ENCODE measurements at places on chromosomes 2 and 18. TPM values are rescaled to one million over a fixed set of nuclear protein-coding genes. Genes with fewer than 3 reads are reported as not detected.

The MYL1 gene
- not detected for total RNA-seq

The MC2R gene
- total RNA-seq = not detected

The CCDC68 gene
- 22.3 TPM for total RNA-seq

The PAX8 gene
- 1.1 TPM for total RNA-seq

The STAT4 gene
- total RNA-seq = 2.1 TPM

The GCG gene
- total RNA-seq = 81.3 TPM

The IHH gene
- 82.2 TPM for total RNA-seq

The ALLC gene
- total RNA-seq = not detected

The POTEI gene
- total RNA-seq = 0.11 TPM

The RTP5 gene
- not detected for total RNA-seq

DNA sequence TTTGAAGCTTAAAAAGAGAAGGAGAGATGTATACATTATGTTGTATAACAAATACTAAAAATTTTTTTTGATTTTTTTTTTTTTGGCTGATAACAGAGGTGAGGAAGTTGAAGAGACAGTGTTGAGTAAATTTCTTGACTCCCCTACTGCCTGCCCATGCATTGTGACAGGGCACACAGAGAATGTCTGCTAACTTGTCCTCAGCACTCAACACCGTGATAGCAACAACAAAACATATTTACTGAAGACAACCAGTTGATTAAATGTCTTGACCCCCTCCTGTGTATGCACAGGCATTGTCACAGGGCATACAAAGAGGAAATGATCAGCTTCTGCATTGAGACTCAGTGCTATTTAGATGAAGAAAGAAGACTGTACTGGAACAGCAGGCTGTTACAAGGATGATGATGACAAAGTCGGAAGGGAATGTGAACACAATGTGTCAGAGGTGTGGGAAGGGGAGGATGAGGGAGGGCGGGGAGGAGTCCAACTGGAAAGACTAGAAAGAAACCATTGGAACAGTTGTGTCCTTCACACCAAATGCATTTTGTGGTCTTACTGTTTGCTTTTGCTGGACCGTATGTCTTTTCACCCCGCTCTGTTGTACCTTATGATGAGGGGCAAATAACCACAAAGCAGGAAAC lies 89.5 kb downstream of the CERS6 start:
- H3K4me1 ChIP-seq = no peaks in the 10 kb centered on the region
- H3K27ac ChIP-seq = no peak overlapping the region

- no peak overlapping the region for H3K27ac ChIP-seq
- no peaks in the 10 kb centered on the region for H3K27me3 ChIP-seq
- H3K4me3 ChIP-seq = no peak overlapping the region
- no peaks in the 10 kb centered on the region for H3K4me1 ChIP-seq
- H3K36me3 ChIP-seq = no peaks in the 10 kb centered on the region
- no peak for DNase-seq
Measured at GRCh38 chr2:29024882-29025430, 43.9 kb downstream of the TOGARAM2 start.

- H3K4me1 ChIP-seq = no peaks in the 10 kb centered on the region
- H3K27me3 ChIP-seq = no peaks in the 10 kb centered on the region
- no peak overlapping the region for H3K27ac ChIP-seq
- no peaks in the 10 kb centered on the region for H3K36me3 ChIP-seq
- no peak for DNase-seq
Measured at GRCh38 chr18:10928772-10929373, 220.5 kb downstream of the PIEZO2 start.

GRCh38 chr2:203631068-203631757 lies 75.2 kb upstream of the CD28 start:
- H3K27ac ChIP-seq = no peak overlapping the region
- no peak for DNase-seq
- H3K27me3 ChIP-seq = no peaks in the 10 kb centered on the region
- H3K4me1 ChIP-seq = no peaks in the 10 kb centered on the region

DNA sequence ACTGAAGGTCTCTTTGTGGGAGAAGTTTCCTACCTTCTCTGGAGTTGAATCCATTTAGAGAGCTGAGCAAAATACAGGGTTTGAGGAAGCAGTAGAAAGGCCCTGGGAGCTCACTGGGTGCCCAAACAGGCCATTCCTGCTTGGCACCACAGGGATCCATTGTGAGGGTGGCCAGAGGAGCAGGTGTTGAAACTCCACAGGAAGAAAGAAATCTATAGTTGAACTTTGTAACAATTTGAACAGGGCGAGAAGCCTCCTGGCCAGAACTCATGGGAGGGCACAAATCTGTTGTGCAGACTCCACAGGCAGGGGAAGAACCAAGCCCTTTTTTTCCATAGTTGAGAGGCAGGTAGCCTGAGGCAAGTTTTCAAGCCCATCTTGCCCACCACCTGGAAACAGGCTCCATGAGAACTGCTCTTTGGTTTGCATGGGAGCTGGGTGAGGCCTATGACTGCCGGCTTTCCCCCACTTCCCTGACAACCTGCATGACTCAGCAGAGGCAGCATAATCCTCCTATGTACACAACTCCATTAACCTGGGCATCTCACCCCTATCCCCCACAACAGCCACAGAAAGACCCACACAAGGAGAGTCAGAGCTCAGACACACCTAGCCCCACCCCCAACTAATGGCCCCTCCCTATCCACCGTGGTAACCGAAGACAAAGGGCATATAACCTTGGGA lies 1053.0 kb downstream of the TSN start:
- H3K36me3 ChIP-seq = no peaks in the 10 kb centered on the region
- DNase-seq = no peak
- no peaks in the 10 kb centered on the region for H3K4me1 ChIP-seq
- no peaks in the 10 kb centered on the region for H3K27me3 ChIP-seq
- no peak overlapping the region for H3K4me3 ChIP-seq

DNA sequence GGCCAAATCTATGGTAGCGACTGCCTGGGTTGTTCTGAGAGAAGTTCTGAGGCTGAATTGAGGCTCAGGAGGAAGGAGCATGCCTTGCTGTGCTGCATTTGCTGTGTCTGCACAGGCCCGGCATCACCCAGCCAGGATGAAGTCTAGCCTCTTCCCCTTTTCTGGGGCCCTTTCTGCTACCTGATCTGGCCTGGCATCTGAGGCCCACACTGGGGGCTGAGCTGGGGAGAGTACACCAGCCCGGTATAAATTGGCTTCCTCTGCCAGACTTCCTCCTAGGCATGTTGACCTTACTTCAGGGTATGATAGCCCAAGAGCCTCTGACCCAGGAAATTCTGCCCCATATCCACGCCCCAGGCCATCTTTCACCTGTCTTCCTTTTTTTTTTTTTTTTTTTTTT lies 30.0 kb downstream of the MRPL35 start:
- no peak for DNase-seq
- no peaks in the 10 kb centered on the region for H3K27me3 ChIP-seq
- no peaks in the 10 kb centered on the region for H3K4me1 ChIP-seq
- H3K4me3 ChIP-seq = no peak overlapping the region
- H3K27ac ChIP-seq = no peak overlapping the region

GRCh38 chr2:72630767-72631166 lies 195.1 kb downstream of the EXOC6B start:
- no peak overlapping the region for H3K27ac ChIP-seq
- H3K4me3 ChIP-seq = no peak overlapping the region
- no peaks in the 10 kb centered on the region for H3K27me3 ChIP-seq
- no peaks in the 10 kb centered on the region for H3K36me3 ChIP-seq
- H3K4me1 ChIP-seq = no peaks in the 10 kb centered on the region
- DNase-seq = no peak

- no peak overlapping the region for H3K27ac ChIP-seq
- no peaks in the 10 kb centered on the region for H3K4me1 ChIP-seq
- DNase-seq = no peak
- no peaks in the 10 kb centered on the region for H3K27me3 ChIP-seq
Measured at GRCh38 chr2:24657818-24658217, 135.4 kb downstream of the PTRHD1 start.

GRCh38 chr2:2222931-2223330 lies 108.1 kb downstream of the MYT1L start:
- no peak overlapping the region for H3K4me3 ChIP-seq
- no peaks in the 10 kb centered on the region for H3K27me3 ChIP-seq
- no peaks in the 10 kb centered on the region for H3K36me3 ChIP-seq
- no peak for DNase-seq
- H3K4me1 ChIP-seq = no peaks in the 10 kb centered on the region

- no peaks in the 10 kb centered on the region for H3K27me3 ChIP-seq
- H3K4me3 ChIP-seq = no peak overlapping the region
- no peak for DNase-seq
- H3K4me1 ChIP-seq = no peaks in the 10 kb centered on the region
- H3K36me3 ChIP-seq = no peaks in the 10 kb centered on the region
Measured at GRCh38 chr2:38207168-38207567, 131.2 kb upstream of the CYP1B1 start.

DNA sequence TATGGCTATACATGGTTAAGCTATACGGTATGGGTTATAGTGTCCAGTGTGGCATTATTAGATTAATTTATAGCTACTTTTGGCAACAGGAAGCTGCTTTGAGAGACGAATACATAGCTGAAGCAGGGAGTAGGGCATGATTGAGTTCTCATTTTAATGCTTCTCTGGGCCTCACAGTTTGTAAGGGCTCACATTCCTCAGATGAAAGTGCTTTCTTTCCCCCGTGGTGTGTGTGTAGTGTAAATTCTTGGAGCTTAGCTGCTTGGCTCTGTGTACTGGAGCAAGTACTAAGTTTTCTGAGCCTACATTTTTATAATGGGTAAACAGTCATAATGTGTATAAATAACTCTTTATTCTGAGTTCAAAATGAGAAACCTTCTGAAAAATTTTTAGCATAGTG lies 173.7 kb downstream of the PTPRM start:
- H3K27ac ChIP-seq = no peak overlapping the region
- DNase-seq = no peak
- no peaks in the 10 kb centered on the region for H3K36me3 ChIP-seq

GRCh38 chr2:46796843-46797625 lies 118.6 kb downstream of the MCFD2 start:
- H3K36me3 ChIP-seq = no peaks in the 10 kb centered on the region
- no peaks in the 10 kb centered on the region for H3K4me1 ChIP-seq
- no peaks in the 10 kb centered on the region for H3K27me3 ChIP-seq
- H3K27ac ChIP-seq = no peak overlapping the region

DNA sequence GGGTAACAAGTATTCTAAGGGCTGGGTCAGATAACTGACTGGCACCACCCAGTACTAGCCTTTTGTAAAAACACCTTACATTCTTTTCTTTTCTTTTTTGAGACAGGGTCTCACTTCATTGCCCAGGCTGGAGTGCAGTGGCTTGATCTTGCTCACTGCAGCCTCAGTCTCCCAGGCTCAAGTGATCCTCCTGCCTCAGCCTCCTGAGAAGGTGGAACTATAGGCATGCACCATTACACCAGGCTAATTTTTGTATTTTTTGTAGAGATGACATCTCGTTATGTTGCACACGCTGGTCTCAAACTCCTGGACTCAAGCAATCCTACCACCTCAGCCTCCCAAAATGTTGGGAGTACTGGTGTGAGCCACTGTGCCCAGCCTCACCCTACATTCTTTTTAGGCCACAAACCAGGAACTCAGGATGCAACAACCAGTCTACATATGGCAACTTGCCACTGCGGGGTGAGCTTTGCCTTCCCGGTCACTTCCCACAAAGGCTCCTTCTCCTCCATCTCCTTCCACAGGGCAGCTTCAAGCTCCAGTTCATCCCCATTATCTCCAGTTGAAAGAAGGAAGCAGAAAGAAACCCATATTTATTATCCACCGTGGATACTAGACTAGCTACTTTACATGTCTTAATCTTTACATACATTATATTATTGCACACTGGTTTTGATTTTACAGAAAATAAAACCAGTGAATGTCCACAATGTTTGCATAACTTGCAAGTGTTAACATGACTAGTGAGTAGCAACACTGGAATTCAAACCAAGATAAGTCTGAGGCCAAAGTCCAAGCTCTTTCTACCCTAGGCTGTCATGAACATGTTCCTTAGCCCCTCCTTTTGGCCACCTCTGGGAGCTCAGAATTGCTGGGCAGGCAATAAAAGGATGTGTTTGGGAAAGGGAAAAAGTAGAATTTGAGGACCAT lies 23.7 kb upstream of the AP1S3 start:
- no peaks in the 10 kb centered on the region for H3K36me3 ChIP-seq
- peak; percentile 78 for DNase-seq
- H3K27ac ChIP-seq = peak overlapping the region; percentile 78
- no peaks in the 10 kb centered on the region for H3K27me3 ChIP-seq
- no peak overlapping the region for H3K4me3 ChIP-seq
- peaks cover 3% of the 10 kb centered on the region for H3K4me1 ChIP-seq

- H3K4me1 ChIP-seq = no peaks in the 10 kb centered on the region
- peak; percentile 83 for DNase-seq
- no peaks in the 10 kb centered on the region for H3K36me3 ChIP-seq
- H3K27ac ChIP-seq = peak within 1 kb of the TSS; percentile 12
Measured at GRCh38 chr18:80108739-80109675, at the start of gene ADNP2. Gene ADNP2, plus strand, starts transcription at chr18:80109262. Its CDS starts 8,281 bp downstream, at chr18:80117543.

DNA sequence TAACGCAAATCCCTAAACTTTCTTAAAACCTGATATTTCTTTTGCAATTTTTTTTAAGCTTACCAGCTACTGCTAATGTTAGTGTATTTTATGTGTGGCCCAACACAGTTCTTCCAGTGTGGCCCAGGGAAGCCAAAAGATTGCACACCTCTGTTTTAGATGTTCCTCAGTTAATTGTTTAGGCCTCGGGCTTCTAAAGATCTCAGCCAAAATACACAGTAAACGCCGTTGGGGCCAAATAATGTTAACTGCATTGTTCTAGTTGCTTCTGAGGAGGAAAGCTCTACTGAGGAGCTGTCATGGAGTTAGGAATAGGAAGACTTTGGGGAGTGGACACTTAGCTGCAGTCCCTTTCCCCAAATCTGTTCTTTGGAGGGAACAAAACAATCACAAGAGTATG lies 2.0 kb downstream of the HSPE1 start:
- peaks cover 4% of the 10 kb centered on the region for H3K36me3 ChIP-seq
- peak overlapping the region; percentile 46 for H3K27ac ChIP-seq
- peaks cover 5% of the 10 kb centered on the region for H3K4me1 ChIP-seq
- no peak for DNase-seq
- no peaks in the 10 kb centered on the region for H3K27me3 ChIP-seq
- peak overlapping the region; percentile 74 for H3K4me3 ChIP-seq

DNA sequence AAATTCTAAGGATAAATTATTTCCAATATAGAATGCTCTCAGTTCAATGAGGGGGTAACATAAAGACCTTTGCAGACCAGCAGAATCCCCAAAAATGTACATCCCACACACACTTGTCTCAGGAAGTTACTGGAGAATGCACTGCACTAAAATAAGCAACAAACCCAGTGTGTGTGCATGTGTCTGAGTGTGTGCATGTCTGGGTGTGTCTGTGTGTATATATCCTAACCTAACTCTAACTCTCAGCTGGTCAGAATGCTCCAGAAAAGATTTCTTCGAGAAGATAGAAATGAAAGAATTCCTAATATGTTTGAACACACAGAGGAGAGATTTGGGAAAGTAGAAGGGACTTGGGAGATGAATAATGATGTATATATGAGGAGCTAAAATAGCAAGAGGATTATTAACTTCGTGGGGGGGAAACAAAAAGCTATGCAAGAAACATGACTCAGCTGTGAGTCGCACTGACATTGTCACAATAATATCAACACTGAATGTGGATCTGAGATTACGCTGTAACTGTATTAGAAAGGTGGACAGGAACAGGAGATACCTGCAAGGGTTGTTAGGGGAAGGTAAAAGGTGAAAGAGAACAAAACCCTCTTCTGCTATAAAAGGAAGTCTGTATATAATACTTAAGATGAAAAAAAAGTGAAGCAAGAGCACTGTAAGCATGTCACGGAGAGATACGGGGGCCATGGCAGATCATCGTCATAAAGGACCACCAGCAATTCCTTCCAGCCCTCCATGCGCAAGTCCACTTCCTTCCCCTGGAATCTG lies 11.1 kb downstream of the COLEC12 start:
- no peaks in the 10 kb centered on the region for H3K27me3 ChIP-seq
- H3K4me3 ChIP-seq = no peak overlapping the region
- H3K36me3 ChIP-seq = no peaks in the 10 kb centered on the region
- no peak for DNase-seq
- no peak overlapping the region for H3K27ac ChIP-seq
